Activated CD4-positive, CD25-positive, alpha-beta regulatory T cell treated with anti-CD3 and anti-CD28 coated beads, Interleukin-2, amount 50 U/mL, for 24 hours (primary cell): ENCODE measurements at places on chromosomes 4 and X.

GRCh38 chr4:132114885-132115284, 1034.2 kb upstream of the PCDH10 start:
- no peak for ATAC-seq

DNA sequence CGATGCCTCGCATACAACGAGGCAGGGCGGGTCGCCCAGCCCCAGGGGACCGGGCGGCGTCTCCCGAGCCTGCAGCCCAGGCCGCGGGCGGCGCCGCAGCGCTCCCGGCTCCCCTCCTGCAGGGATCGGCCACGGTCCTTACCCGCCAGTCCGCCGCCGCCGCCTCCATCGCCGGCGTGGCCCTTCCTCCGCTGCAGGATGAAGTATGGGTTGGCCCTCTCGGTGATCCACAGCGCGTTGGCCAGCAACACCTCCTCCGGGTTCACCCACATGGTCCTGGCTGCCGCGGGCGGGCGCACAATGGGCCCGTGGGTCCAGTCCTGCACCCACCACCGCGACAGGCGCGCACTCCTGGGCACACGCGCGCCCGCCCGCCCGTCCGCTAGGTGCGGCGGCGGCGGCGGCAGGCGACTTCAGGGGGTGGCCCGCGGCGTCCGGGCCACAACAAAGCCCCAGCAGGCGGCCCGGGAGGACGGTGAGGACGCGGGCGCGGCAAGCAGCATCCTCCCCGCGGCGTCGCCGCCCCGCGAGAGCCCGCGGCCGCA, 339 bp downstream of the TBC1D9 start:
- ATAC-seq = peak; percentile 35

DNA sequence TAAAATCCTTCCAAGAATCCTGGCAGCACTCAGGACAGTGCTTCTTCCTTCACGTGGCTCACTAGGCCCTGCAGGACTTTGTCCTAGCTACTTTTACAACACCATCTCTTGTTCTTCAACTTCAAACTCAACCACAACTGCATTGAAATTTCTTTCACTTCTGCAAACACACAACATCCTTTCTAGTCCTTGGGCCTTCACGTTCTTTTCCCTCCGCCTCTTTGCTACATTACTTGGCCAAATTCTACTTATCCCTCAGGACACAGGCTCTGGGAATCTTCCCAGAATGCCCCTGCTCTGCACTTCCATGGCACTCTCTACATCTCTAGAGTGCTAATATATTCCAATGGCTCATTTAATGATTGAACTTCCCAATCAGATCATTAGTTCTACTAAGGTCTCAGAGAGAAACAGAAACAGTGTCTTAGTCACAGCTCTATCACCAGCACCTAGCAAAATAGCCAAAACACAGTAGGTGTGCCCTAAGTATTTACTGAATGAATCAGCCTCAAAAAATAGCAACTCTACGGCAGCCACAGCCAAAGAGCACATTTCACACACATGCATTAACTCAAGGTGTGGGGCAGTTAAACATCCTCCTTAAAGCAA, 73.3 kb downstream of the MANBA start:
- ATAC-seq = peak; percentile 82

GRCh38 chr4:185654965-185655554, 119.8 kb upstream of the PDLIM3 start:
- ATAC-seq = no peak

- ATAC-seq = no peak
These were observed 10.6 kb downstream of the CENPVL3 start for GRCh38 chrX:51608126-51608525.

DNA sequence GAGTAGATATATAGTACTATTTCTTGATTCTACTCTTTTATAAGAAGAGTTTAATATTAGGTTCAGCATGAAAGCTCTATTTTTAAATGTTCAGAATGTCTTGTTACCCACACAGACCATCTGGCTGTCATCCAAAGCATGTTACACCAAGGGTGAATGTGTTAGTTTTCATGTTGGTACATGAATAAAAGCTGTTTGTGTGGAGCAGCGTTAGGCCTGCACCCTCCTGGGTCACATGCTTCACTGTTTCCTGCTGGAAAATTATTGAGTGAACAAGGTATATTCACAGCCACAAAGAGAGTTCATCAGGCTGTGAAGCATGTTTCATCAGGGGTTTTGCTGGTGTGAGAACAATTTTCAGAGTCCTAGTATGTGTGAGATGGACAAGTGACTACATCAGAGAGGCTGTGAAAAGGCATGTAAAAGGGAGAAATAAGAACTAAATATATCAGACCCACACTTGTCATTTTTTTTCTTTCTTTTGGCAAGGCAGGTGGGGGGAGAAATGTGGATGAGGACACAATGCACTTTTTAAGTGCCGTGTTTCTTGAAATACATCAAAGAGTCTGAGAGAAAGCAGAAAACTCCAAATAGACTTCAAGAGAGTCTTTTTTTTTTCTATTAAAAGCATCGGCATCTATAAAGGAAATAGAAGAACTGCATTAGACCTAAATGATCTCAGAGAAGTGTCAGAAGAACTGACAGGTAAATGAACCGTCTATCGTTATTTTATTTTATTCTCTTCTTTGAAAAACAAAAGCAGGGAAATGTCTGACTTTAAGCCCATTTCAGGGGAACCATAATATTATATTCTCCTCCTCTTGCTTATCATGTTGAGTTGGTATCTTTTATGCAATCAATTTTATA, 2429.7 kb downstream of the PCDH7 start:
- ATAC-seq = no peak

GRCh38 chr4:39812500-39812899, 114.6 kb downstream of the UBE2K start:
- no peak for ATAC-seq

- no peak for ATAC-seq
These were observed 441.3 kb downstream of the PCDH18 start for GRCh38 chr4:137090951-137091350.

DNA sequence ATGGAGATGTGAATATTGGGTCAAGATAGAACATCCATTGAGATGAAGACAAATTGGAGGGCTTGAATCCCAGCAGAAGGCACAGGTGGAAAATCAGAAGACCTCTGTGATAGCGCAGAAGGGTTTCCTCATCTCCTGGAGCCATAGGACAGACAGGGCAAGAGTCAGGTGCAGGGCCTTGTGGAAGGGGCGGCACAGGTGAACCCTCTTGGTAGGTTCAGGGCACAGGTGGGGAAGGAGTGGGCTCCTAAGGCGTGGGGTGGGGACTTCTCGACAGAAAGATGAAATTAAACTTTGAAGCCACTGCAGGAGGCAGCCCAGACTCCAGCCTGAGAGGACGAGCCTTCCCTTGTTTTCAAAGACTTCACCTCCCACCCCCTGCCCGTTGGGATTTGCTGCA, 9.3 kb upstream of the RGS12 start:
- no peak for ATAC-seq

GRCh38 chr4:78551420-78552351, at the start of gene ANXA3:
Gene ANXA3 (plus strand): TSS chr4:78551770. CDS start chr4:78554474, 2,704 bp downstream.
- peak; percentile 25 for ATAC-seq
